Naive thymus-derived CD4-positive, alpha-beta T cell (primary cell): ENCODE measurements at places on chromosomes 2 and 18. TPM values are rescaled to one million over a fixed set of nuclear protein-coding genes. Genes with fewer than 3 reads are reported as not detected.

Gene NOL4
- not detected for polyA plus RNA-seq

- DNase-seq, result no peak
Measured at GRCh38 chr2:49367003-49367402, 212.7 kb upstream of the FSHR start.

- no peak for DNase-seq
Measured at GRCh38 chr2:10402062-10402585, 46.0 kb downstream of the ODC1 start.

DNA sequence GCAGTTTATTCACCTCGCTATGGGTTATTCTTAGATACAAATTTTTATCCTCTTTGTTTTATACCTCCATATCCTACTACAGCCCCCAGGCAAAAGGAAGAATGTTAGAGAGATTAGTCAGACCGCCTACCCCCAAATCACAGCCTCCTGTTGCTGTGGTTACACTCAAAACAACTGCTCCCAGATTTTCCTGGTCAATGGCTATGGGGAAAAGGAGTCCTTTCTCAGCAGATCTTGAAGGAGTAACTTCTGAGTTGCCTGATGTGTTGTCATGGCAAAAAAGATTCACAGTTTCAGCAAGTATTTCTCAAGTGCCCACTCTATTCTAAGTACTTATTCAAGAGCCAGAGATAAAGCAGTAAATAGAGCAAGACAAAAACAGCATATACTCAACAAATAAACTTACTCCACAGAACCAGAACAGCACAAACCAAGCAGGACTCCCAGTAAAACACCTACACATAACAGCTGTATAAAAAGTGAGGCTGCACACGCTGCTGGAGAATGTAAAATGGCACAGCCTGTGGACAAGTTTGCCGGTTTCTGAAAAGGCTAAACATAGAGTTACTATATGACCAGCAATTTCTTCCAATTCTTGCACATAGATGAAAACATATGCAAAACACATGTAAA is 104.8 kb downstream of the NOL10 start:
- DNase-seq, result no peak

- DNase-seq, result no peak
Measured at GRCh38 chr2:201452058-201452921, 750 bp downstream of the STRADB start.

DNA sequence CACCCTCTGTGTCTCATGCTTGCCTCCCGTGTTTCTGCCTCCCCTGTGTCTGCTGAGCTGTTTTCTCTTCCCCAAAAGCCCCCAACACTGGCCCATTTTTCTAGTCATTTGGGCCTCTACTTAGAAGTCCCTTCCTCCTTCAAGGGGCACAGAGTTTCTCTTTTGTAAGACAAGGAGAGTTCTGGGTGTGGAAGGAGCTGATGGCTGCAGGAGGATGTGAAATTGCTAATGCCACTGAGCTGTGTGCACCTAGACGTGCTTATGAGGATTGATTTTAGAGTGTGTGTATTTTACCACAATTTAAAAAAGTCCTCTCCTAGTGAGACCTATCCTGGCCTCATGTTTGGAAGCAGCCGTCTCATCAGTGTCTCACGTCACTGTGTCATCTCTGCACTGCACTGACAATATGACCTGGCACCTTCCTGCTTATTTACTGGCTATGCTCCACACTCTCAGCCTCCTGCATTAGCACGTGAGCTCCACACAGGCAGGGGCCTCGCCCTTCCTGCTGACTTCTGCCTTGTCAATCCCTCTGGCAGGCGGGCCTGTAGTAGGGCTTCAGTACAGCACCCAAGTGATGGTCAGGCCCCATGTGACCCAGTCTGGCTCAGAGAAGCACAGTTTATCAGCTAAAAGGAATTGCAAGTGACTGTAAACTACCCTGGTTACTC is 8.0 kb upstream of the MBP start:
- DNase-seq, result peak; percentile 77

- no peak for DNase-seq
Measured at GRCh38 chr18:25289001-25289631, 62.9 kb downstream of the ZNF521 start.

Gene OTOS
- polyA plus RNA-seq, result not detected

GRCh38 chr2:15169326-15170069 is 391.6 kb downstream of the NBAS start:
- no peak for DNase-seq

DNA sequence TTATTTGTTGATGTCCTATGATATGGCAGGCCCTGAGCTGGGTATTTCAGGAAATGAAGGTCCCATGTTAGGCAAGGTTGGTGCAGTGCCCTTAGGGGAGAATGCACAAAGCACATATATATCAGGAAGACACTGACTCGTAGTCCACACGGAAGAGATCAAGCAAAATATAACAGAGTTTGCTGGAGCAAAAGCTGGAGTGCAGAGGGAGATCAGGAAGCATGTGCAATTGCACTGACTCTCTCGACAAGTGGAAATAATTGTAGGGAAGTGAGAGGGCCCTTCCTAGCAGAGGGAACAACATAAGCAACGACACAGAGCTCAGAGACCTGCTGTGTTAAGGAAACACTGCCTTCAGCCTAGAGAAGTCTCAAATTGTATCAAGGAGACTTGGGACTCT is 4.2 kb downstream of the ZNF385B start:
- DNase-seq, result no peak

Gene RGPD4
- polyA plus RNA-seq, result not detected
